ENCODE measurements at places on chromosomes 2 and 18.

DNA sequence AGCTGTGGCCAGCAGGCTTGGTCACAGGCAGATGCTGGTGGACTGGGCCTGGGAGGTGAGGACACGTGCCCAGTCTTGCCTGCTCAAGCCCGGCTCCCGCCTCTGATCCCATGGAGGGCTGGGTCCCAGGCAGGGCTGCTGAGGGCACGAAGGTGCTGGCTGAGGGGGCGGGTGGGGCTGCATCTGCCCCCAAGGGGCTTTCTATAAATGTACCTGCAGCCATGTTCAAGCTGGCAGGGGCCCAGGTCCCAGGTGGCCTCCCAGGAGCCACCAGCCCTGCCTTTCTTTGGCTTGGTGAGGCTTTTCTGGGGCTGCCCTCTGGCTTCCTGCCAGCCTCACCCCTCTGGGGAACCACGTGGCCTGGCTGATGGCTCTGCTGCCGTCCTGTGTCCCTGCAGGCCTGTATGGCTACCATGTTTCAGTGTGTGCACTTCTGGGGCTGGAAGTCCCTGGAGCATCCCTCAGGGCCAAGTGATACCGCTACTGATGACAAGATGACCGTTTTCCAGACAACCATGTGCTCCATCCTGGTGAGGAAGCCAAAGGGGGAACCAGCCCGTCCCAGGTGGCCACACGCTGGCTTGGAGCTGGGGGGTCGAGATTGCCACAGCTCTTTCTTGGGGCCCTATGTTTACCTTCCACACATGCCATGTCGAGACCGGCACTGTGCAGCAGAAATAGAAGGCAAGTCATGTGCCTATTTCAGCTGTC, 23.2 kb downstream of the HJURP start:
- no peak for DNase-seq

GRCh38 chr18:61602836-61603235, 269.6 kb downstream of the CDH20 start:
- DNase-seq = no peak

- DNase-seq = no peak
Measured at GRCh38 chr2:4455486-4456155, 752.2 kb downstream of the DCDC2C start.

GRCh38 chr2:25479761-25480160, 138.0 kb upstream of the DNMT3A start:
- no peak for DNase-seq

DNA sequence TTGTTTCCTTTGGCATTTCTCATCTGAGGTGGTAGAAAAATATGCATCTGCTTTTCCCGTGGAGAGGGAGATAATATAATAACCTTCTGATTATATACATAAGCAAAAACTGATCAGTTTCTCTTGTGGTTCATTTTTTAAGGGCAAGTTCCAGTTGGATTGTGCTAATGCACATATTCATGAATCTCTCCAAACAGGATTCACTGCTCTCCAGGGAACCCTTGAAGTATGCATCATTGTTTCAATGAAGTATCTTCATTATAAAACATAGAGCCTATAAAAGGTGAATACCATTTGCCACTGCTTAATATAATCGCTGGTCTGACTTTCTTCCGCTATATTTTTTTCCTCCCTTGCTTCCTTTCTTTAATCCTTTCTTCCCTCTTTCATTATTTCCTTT, 384.7 kb downstream of the FIGN start:
- DNase-seq = no peak

DNA sequence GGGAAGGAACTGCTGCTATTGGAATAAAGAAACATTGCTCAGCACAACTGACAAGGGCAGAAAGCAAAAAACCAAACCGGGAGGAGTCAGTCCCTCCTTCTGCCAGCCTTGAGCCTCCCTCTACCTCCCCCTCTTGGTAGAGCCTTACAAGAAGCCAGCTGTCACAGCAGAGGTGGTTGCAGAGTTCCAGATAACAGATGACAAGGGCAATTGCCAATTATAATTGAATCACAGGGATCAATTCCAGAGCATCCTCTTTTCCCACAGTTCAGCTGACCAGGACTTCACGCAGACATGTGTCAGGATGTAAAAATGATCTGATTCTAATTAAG, 548.2 kb upstream of the LRRTM1 start:
- DNase-seq = no peak

GRCh38 chr2:28281739-28282138, 110.9 kb upstream of the FOSL2 start:
- no peak for DNase-seq

GRCh38 chr2:157722580-157723234, 94.0 kb upstream of the ACVR1C start:
- DNase-seq = no peak

DNA sequence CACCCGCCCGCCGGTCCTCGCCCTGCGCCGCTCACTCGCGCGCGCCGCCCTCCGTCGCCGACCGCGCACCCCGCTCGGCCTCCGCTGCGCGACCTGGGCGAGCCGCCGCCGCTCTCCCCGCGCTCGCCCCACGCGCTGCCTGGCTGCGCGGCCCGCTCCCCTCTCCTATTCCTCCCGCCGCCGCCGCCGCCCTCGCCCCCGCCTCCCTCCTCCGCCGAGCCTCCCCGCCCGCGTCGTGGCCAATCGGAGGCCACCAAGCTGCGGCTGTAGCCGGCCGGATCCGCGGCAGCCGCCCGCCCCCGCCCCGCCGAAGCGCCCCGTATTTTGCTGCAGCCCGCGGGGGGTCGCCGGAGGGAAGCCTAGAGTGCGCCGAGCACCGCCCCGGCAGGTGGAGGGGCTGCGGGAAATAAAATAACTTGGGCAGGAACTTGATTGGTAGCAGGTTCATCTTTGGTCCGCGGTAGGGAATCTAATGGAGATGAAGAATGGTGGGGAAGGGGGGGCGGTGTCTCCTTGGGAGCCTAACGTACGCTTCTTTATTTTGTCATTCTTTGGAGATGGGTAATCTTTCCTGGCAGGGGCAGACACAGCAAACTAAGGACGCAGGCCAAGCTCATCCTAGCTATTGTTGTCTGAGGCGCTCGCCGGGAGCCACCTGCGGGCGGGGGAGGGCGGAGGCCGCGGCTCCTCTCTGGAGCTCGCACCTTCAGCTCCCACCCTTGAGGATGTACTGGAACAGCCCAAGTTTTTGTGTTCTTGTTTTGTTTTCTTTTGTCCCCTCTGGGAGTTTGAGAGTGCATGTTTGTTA, 1.1 kb upstream of the CDH2 start:
- peak; percentile 12 for DNase-seq

DNA sequence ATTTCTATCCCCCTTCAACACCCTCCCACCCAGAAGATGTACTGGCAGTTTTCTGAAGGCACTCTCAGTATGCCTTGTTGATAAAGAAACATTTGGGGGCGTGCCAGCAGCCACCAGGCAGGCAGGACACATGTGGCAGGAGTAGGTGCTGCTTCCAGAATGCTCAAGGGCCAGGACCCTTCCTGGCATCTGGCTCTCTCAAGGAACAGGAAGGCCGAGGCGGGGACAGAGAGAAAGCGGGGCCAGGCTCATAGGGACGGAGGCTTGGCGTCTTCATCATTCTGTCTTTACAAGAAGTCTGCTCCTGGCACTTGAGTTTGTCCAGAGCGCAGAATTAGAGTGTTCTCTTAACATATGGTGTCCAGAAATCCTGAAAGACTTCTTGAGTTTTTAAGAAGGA, 121.6 kb downstream of the FAM210A start:
- no peak for DNase-seq

DNA sequence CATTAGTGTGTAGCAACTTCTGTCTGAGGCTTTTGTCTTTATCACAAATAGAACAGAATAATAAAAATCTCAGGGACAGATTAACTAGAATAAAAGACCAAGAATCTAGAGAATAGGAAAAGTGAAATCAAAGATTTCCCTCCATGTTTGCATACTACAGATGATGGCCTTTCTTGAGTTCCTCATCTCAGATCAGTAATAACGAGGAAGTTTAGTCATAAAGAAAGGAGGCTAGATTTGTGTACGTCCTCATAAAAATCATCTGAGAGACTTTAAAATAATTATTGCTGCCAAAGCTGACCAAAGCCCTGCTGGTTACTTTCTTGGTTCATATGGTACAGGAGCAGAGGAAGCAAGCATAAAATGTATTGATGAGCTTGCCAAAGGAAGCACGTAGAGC, 117.3 kb downstream of the MIB1 start:
- no peak for DNase-seq

- no peak for DNase-seq
Measured at GRCh38 chr2:134676960-134677359, 41.8 kb downstream of the TMEM163 start.

GRCh38 chr2:160325418-160325817, 125.3 kb upstream of the ITGB6 start:
- DNase-seq = no peak

DNA sequence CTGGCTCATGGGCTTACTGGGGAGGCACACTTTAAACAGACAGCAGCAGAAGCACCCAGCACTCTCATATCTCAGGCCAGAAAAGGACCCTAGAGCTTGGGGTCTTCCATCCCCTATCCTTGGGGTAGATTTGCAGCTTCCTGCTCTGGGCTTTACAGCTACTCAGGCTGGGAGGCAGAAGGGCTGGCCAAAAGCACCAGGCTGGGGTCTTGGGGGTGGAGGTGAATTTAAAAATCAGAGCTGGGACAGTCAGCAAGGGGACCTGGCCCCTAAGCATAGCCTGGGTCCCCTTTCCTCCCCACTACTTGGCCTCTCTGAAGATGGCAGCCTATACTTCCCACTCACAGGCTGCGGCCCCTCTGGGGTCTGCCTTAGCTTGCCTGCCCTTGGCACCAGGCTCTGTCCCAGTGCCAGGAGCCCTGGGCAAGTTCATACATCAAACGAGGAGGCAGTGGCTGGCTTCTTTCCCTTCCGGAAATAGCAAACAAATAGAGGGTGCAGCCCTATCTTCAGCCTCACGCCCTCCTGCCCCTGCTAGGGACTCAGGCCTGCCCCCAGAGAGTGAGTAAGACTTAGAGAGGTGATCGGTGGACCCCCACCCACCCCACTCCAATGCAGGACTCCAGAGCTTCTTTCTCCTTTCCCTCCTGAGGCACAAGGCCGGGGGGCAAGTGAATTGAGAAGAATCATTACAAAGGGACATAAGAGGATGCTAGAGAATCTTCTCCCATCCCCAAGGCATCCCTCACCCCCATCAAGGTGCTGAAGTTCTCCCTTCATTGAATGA, 26.0 kb upstream of the TNS1 start:
- no peak for DNase-seq

DNA sequence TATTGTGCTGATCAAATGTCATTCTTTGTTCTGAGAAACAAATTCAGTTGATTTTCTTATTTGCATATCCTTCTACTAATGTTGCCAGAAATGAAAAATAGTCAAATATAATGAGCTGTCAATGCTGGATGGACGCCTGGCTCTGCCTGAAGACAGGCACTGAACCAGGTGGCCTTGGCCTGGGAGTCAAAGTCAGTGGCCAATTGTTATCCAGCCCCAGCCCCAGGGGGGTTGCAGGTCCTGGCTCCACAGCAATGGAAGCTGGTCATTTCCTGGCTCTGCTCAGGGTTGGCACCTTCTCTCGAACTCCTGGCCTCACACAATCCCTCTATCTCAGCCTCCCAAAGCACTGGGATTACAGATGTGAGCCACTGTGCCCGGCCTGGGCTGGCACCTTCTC, 176.8 kb upstream of the GLI2 start:
- no peak for DNase-seq

DNA sequence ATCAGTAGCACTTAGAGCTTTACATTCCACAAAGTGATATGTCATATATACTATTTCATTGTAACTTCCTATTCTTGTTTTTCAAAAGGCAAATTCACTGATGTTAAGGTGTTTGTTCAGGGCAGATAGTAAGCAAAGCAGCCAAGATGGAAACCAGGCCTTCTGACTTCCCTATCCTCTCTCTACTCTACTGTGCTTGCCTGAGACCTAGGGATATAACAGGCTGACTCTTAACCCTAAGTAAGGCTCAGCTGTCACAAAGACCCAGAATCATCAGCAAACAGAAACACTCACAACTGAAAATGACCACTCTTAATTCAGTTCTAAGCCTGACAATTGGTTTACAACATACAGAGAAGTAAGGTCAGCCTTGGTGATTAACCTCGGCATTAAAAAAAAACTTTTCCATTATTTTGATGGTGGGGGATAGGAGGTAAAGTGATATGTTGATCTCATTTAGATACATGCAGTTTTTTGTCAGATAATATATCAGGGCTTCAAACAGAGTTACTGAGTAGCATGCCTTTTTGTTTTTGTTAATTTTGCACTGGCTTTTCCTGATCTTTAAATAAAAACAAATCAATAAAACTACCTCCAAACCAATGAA, 95.4 kb upstream of the CHRNA1 start:
- no peak for DNase-seq

- DNase-seq = peak; percentile 24
Measured at GRCh38 chr2:70132244-70133126, 45.2 kb downstream of the PCBP1 start.

GRCh38 chr2:134218930-134219658, 34.8 kb upstream of the MGAT5 start:
- DNase-seq = peak; percentile 25

DNA sequence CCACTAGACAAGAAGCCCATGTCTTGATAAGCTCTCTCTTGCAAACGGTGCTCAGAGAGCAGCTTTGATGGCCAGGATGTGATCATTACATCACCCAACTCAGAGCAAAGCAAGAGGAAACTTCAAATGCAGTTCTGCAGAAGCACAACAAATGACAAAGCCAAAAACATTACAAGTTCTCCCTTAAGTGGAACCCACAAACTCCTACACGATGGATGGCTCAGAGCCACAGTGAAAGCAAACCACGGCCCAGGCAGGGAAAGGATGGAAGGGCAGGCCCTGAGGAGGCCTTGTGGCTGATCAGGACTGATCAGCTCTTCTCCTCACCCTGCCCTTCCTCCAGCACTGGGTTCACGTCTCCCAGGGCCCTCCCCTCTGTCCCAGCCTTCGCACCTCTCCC, 326.4 kb downstream of the EIPR1 start:
- no peak for DNase-seq

DNA sequence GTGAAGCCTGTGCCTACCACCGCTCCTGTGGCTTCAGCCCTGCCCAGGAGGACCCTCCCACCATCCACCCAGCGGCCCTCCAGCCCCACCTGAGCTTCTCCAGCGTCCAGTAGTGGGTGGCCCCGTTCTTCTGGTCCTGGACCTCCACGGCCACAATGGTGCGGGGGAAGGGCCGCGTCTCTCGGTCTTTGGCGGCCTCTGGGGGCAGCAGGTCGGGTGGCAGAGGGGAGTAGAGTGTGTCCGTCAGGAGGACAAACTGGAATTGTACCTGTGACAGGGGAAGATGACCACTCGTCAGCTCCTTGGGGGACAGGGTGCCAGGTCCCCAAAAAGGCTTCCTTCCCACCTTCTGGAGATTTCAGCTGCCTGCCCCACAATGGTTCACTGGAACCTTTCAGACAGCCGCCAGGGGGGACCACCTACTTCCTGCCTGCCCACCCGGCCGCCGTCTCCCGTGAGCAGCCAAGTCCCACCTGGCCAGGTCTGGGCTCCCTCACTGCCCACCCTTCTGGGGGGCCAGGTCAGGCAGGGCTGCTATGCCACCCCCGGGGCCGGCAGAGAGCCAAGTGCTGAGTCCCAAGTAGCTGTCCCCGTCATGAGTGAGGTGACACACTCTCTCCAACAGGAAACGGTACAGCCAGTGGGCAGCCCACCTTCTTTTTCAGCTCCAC, 59.3 kb downstream of the KIF1A start:
- no peak for DNase-seq

GRCh38 chr2:237322564-237322963, 91.4 kb downstream of the COL6A3 start:
- no peak for DNase-seq
